ENCODE measurements at places on chromosomes 2 and 18. TPM values are rescaled to one million over a fixed set of nuclear protein-coding genes. Genes with fewer than 3 reads are reported as not detected.

Gene POTEC
- not detected for total RNA-seq

Gene GALNT3
- total RNA-seq = not detected

Gene RAX
- not detected for total RNA-seq

Gene POTEJ
- not detected for total RNA-seq

Gene SERPINB10
- total RNA-seq = not detected

Gene SMARCAL1
- 20.8 TPM for total RNA-seq

Gene NEDD4L
- 31.4 TPM for total RNA-seq

Gene HOXD3
- total RNA-seq = 0.27 TPM

Gene TOGARAM2
- total RNA-seq = 0.08 TPM

Gene UGT1A7
- total RNA-seq = 4.4 TPM

Gene GAL3ST2
- 0.28 TPM for total RNA-seq

Gene ANXA4
- 329 TPM for total RNA-seq

Gene SPDYA
- 0.24 TPM for total RNA-seq

Gene SMYD1
- not detected for total RNA-seq

Gene HJURP
- total RNA-seq = 99.6 TPM

Gene TACR1
- total RNA-seq = 0.09 TPM

Gene KIAA2012
- total RNA-seq = not detected

Gene GCFC2
- total RNA-seq = 18.5 TPM

Gene LRP2
- under 0.01 TPM for total RNA-seq

Gene CHRND
- not detected for total RNA-seq

Gene PRKAG3
- not detected for total RNA-seq

Gene PROM2
- 0.15 TPM for total RNA-seq

Gene TANC1
- 7.3 TPM for total RNA-seq

Gene CCBE1
- 8.3 TPM for total RNA-seq

Gene GPAT2
- total RNA-seq = not detected

Gene ATP6V1B1
- total RNA-seq = 2.3 TPM

Gene COL4A4
- 1.2 TPM for total RNA-seq

Gene RSAD2
- total RNA-seq = 0.54 TPM

Gene GALNT5
- 2.8 TPM for total RNA-seq

Gene IL18RAP
- not detected for total RNA-seq

Gene UPP2
- total RNA-seq = not detected

Gene SNTG2
- total RNA-seq = not detected

Gene MAP3K19
- total RNA-seq = not detected

Gene SUPT7L
- 35.0 TPM for total RNA-seq

Gene ZNF236
- total RNA-seq = 3.2 TPM

Gene STAMBP
- 52.1 TPM for total RNA-seq

Gene COL5A2
- 87.6 TPM for total RNA-seq

Gene MBD1
- 38.1 TPM for total RNA-seq

Gene RAD51AP2
- not detected for total RNA-seq

Gene IL1A
- 0.15 TPM for total RNA-seq

Gene IL36RN
- total RNA-seq = 0.06 TPM

Gene DPP4
- total RNA-seq = 0.76 TPM

Gene CCDC150
- 5.2 TPM for total RNA-seq

Gene BCL2
- total RNA-seq = 0.58 TPM

Gene TDRD15
- not detected for total RNA-seq

Gene HOXD13
- total RNA-seq = 0.34 TPM

Gene CRACDL
- 0.54 TPM for total RNA-seq

Gene KIF1A
- 0.73 TPM for total RNA-seq

Data from A549 treated with CpdA at 1 μM for 4 hours (cell line).